ENCODE measurements at places on chromosomes 16 and 17. TPM values are rescaled to one million over a fixed set of nuclear protein-coding genes. Genes with fewer than 3 reads are reported as not detected.

Gene SAMD14
- total RNA-seq = 1.3 TPM

Gene TOX3
- total RNA-seq = not detected

DNA sequence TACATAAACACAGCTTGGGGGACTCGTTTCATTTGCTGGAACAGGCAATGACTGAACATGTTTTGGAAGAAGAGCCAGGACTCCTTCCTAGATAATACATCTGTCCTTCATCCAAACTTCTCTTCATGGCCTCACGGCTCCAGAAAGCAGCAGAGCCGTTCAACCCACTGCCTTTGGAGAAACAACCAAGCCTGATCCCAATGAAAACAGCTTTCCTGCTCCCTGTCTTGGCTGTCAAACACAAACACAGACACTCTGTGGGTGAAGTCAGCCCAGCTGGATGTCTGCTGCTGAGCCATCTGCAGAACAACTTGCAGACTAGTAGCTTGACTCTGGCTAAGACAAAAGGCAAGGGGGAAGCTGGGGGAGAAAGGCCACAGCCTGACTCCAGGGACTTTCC, 345.1 kb upstream of the PSMD7 start:
- DNase-seq = no peak

- no peak for DNase-seq
Measured at GRCh38 chr16:27287887-27288286, 19.3 kb upstream of the NSMCE1 start.

DNA sequence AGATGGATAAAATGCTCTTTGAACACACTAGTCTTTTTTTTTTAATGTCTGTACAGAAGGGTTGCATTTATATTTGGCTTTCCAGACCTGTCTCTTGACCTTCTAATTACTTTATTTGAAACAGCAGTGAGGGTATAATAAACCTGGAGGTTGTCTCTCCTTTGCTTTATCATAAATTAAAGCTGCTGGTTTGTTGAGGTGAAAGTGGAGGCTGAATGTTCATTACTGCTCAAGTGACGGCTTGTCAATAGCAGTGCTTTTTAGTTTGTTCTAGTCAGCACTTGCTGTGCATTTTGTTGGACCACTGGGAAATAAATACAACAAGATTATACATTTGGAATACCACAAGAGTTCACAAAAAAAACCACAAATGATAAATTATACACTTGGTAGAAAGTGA, 264.2 kb downstream of the IRX3 start:
- no peak for DNase-seq

DNA sequence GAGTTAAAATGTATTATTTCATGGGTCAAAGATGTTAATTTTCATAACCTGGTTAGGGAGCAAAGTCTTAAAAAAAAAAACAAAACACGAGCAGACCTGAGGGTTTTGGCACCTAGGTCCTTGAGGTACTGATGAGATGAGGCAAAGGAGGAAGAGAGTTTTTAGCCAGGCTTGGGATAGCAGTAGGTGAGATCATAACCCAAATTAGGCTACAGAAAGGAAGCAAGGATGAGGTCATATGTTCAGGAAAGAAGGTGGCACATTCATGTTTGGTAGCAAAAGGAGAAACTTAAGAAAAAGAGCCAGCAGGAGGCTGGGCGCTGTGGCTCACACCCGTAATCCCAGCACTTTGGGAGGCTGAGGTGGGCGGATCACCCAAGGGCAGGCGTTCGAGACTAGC, 2.8 kb downstream of the ATXN1L start:
- no peak for DNase-seq

DNA sequence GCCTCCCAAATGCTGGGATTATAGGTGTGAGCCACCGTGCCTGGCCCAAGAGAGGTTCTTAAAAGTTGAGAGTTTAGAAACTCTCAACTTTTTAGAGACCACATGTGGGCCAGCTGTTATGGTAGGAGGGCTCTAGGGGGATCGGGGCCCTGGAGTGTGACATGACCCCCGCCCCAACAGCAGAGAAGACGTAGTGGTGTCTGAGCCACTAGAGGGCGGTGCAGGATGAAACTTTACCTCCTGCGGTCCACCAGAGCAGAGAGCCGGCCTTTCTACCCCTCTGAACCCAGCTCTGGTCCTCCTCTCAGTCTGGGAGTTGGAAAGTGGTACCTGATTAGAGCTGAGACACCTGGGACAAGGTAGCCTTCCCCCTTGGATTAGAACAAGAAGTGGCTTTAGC, 7.4 kb downstream of the CDK5RAP3 start:
- DNase-seq = peak; percentile 45

- DNase-seq = no peak
Measured at GRCh38 chr16:1451702-1452392, 7.5 kb upstream of the CCDC154 start.

Gene KCNG4
- not detected for total RNA-seq

DNA sequence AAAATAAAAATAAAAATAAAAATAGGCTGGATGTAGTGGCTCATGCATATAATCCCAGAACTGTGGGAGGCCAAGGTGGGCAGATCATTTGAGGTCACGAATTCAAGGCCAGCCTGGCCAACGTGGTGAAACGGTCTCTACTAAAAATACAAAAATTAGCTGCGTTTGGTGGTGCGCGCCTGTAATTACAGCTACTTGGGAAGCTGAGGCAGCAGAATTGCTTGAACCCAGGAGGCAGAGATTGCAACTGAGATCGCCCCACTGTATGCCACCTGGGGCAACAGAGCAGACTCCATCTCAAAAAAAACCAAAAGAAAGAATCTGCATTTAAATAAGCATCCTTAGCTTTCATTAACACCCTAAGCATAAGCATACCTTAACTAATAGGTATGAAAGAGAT, 33.8 kb downstream of the YWHAE start:
- DNase-seq = no peak

Gene RPRML
- not detected for total RNA-seq

Gene RBFOX1
- not detected for total RNA-seq

GRCh38 chr16:53080345-53081031, 25.7 kb downstream of the CHD9 start:
- DNase-seq = no peak

DNA sequence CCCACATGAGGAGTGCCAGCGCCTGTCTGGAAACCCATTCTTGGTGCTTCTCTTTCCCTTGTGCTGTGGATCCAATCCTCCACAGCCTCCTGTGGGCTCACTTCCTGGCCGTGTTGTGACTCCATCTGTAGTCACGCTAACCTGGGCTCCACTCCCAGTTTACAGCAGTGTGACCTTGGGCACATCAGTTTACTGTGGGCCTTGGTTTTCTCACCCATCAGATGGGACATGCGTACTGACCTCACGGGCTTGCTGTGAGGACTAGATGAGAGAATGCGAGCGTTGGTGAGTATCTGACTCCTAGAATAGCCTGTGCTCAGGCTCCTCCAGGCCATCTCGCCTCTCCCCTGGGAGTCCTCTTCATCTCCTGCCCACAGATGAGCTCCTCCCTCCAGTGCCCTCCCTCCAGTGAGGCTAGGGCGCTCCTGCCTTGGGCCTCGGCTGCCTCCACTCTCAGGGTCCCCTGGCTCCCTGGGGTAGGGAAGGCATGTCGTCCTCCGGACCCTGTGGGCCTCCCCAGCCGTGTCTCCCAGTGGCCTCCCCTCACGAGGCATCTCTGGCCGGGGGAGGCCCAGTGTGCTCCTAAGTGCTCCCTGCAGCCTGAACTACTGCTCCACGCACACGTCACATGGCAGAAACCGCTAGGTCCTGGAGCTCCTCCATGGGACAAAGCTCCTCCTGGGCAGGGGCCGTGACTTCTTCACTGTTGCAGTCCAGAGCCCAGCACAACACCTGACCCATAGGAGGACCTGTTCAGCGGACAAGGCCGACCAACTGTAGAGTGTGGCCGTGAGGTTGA, 5.2 kb upstream of the FOXJ1 start:
- peak; percentile 55 for DNase-seq

GRCh38 chr17:73396431-73397277, 84.9 kb upstream of the CDC42EP4 start:
- DNase-seq = no peak

- DNase-seq = no peak
Measured at GRCh38 chr17:63665527-63666214, 34.3 kb downstream of the LIMD2 start.

- no peak for DNase-seq
Measured at GRCh38 chr17:75065562-75066151, 18.6 kb downstream of the KCTD2 start.

- no peak for DNase-seq
Measured at GRCh38 chr16:67653128-67653788, 6.8 kb downstream of the ACD start.
